ENCODE measurements at places on chromosomes 4 and X.

- H3K4me1 ChIP-seq, result peaks cover 20% of the 10 kb centered on the region
- DNase-seq, result no peak
- no peak overlapping the region for H3K27ac ChIP-seq
- no peaks in the 10 kb centered on the region for H3K27me3 ChIP-seq
Measured at GRCh38 chr4:139768366-139768765, 102.7 kb downstream of the MGST2 start.

- H3K27ac ChIP-seq, result no peak overlapping the region
- no peak for DNase-seq
- no peaks in the 10 kb centered on the region for H3K4me1 ChIP-seq
Measured at GRCh38 chrX:19372547-19373331, 29.0 kb downstream of the PDHA1 start.

DNA sequence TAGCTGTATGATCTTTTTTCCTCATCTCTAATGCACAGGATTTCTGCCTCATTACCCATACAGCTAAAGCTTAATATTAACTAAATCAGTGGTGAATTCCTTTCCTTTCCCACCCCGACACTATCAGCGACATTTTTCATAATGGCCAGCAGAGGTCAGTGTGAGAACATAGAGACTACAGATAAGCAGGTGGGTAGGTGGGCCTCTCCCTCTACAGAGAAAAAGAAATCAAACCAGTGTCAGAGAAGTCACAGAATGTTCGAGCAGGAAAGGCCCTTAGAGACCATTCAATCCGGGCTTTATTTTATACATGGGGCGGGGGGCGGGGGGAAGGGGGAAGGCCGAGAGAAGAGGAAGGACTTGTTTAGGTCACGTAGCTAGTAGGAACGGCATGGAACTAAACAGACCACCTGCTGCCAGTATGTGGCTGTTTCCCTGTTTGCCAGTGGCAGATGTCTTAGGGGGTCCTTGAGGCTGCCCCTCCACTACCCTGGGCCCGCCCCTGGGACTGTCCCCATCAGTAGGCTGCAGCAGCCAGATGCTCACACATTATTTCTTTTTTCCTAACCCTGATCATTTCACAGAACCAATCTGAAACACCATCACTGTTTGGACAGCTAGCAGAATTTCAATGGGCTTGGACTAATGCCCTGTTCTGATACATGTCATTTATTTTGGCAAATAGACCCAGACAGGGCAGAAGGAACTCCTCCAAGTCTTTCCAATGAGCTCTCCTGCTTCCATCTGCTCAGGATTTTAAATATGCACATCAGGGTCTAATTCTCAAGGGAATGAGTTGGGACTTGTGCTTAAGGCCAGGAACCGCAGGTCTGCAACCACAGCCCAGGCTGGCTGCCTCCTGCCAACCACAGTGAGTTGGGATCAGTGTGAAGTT, 133.4 kb downstream of the ATG4A start:
- DNase-seq, result peak; percentile 37
- no peak overlapping the region for H3K4me3 ChIP-seq
- H3K36me3 ChIP-seq, result no peaks in the 10 kb centered on the region
- H3K4me1 ChIP-seq, result no peaks in the 10 kb centered on the region
- peaks cover 2% of the 10 kb centered on the region for H3K27me3 ChIP-seq
- no peak overlapping the region for H3K27ac ChIP-seq

GRCh38 chr4:152422817-152423320, 113.0 kb downstream of the FBXW7 start:
- H3K27ac ChIP-seq, result no peak overlapping the region
- no peaks in the 10 kb centered on the region for H3K4me1 ChIP-seq
- no peak for DNase-seq
- H3K27me3 ChIP-seq, result no peaks in the 10 kb centered on the region

GRCh38 chr4:138958519-138958918, 57.1 kb upstream of the NOCT start:
- peaks cover 3% of the 10 kb centered on the region for H3K4me1 ChIP-seq
- no peaks in the 10 kb centered on the region for H3K36me3 ChIP-seq
- H3K27ac ChIP-seq, result no peak overlapping the region
- no peak for DNase-seq
- no peak overlapping the region for H3K4me3 ChIP-seq
- peaks cover 2% of the 10 kb centered on the region for H3K27me3 ChIP-seq

GRCh38 chr4:13888112-13888511, 260.6 kb upstream of the BOD1L1 start:
- no peaks in the 10 kb centered on the region for H3K27me3 ChIP-seq
- no peaks in the 10 kb centered on the region for H3K36me3 ChIP-seq
- H3K4me3 ChIP-seq, result no peak overlapping the region
- peaks cover 16% of the 10 kb centered on the region for H3K4me1 ChIP-seq

GRCh38 chr4:143411527-143412419, 75.1 kb downstream of the GAB1 start:
- no peaks in the 10 kb centered on the region for H3K36me3 ChIP-seq
- peaks cover 27% of the 10 kb centered on the region for H3K4me1 ChIP-seq
- peak overlapping the region; percentile 59 for H3K27ac ChIP-seq
- H3K4me3 ChIP-seq, result no peak overlapping the region

GRCh38 chr4:80927420-80927819, 103.1 kb upstream of the BMP3 start:
- H3K27me3 ChIP-seq, result no peaks in the 10 kb centered on the region
- DNase-seq, result no peak
- H3K4me1 ChIP-seq, result no peaks in the 10 kb centered on the region
- H3K27ac ChIP-seq, result no peak overlapping the region
- no peaks in the 10 kb centered on the region for H3K36me3 ChIP-seq

DNA sequence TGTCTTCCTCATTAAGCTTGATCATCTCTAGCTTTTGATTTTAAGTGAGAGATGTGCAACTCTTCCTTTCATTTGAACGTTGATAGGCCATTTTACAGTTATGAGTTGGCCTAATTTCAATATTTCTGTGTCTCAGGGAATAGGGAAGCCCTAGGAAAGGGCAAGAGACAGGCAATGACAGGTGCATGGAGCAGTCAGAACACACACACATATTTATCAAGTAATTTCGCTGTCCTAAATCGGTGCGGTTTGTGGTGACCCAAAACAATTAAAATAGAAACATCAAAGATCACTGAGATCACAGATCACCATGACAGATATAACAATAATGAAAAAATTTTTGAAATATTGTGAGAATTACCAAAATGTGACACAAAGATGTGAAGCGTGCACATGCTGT, 87.7 kb upstream of the LSM6 start:
- H3K27me3 ChIP-seq, result peaks cover 7% of the 10 kb centered on the region
- no peak for DNase-seq
- no peaks in the 10 kb centered on the region for H3K4me1 ChIP-seq
- H3K4me3 ChIP-seq, result no peak overlapping the region
- no peak overlapping the region for H3K27ac ChIP-seq

GRCh38 chrX:21658152-21658737, at the start of gene KLHL34:
Gene KLHL34 (minus strand): TSS chrX:21658330. CDS start chrX:21657788, 542 bp downstream.
- H3K4me1 ChIP-seq, result no peaks in the 10 kb centered on the region
- no peak within 1 kb of the TSS for H3K27ac ChIP-seq
- peaks cover 12% of the 10 kb centered on the region for H3K27me3 ChIP-seq
- H3K36me3 ChIP-seq, result no peaks in the 10 kb centered on the region

DNA sequence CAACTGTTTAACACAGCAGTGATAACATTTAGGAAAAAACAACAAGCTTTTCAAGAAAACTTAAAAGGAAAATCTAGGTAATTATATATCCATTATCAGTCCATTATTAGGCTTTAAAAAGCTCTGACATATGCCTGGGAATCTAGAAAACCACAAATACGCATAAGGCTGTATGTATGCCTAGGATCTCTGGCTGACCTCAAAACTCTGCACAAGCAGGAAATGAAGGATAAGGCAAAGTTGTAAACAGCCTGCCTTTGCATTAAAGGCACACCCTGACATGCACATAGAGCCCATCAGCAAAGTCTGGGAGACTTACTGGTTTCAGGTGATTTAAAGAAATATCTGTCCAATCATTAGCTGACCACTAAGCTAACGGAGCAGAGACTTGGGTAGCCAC, 14.0 kb downstream of the TIMP1 start:
- H3K36me3 ChIP-seq, result no peaks in the 10 kb centered on the region
- no peak for DNase-seq
- H3K4me3 ChIP-seq, result no peak overlapping the region
- peaks cover 2% of the 10 kb centered on the region for H3K27me3 ChIP-seq

GRCh38 chrX:46978341-46979291, 66.4 kb downstream of the JADE3 start:
- peak overlapping the region; percentile 97 for H3K27ac ChIP-seq
- no peaks in the 10 kb centered on the region for H3K27me3 ChIP-seq
- peak; percentile 87 for DNase-seq
- H3K4me3 ChIP-seq, result no peak overlapping the region
- H3K4me1 ChIP-seq, result peaks cover 2% of the 10 kb centered on the region

DNA sequence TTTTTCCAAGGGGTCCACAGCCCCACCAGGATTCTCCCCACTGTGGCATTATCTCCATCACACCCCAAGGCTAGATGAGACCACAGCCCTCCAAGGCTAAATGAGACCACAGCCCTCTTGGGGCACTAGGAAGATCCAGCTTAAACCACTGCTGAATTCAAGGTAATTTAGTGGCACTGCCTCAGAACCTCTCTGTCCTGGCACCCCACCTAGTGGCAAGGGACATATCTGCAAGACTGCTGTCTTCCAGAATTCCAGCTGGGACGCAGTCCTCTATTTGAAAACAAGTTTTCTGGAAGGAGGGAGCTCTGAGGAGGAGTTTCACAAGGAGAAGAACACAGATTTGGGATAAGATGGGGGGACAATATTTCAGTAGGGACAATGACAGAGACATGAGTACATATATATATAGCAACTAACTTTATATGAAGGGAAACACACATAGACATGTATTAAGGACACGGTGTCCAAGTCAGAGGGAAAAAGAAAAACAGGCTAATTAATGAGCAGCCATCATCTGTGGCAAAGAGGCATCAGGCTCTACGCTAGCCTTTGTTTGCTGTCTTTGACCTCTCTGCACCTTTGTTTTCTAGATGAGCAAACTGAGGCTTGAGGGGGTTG, 9.3 kb downstream of the CETN2 start:
- peak; percentile 31 for DNase-seq
- H3K4me3 ChIP-seq, result no peak overlapping the region
- no peak overlapping the region for H3K27ac ChIP-seq
- peaks cover 4% of the 10 kb centered on the region for H3K4me1 ChIP-seq

DNA sequence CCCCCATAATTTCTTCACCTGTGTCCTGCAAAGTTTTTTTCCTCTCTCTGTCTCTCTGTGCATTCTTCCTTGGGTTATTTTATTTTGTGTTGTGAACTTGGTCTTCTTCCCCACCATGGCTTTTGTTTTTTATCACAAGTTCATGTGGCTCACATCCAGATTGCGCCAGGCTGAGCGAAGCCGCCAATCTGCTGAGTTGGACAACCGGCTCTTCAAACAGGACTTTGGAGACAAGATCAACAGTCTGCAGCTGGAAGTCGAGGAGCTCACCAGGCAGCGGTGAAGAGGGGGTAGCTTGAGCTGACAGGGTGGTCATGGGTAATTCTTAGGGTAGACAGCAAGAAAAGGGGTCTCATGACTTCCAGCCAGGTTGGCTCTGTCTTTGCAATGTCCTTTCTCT, 46.1 kb downstream of the GRSF1 start:
- peaks cover 8% of the 10 kb centered on the region for H3K4me1 ChIP-seq
- no peak overlapping the region for H3K4me3 ChIP-seq
- peaks cover 4% of the 10 kb centered on the region for H3K36me3 ChIP-seq
- no peak overlapping the region for H3K27ac ChIP-seq
- no peaks in the 10 kb centered on the region for H3K27me3 ChIP-seq

DNA sequence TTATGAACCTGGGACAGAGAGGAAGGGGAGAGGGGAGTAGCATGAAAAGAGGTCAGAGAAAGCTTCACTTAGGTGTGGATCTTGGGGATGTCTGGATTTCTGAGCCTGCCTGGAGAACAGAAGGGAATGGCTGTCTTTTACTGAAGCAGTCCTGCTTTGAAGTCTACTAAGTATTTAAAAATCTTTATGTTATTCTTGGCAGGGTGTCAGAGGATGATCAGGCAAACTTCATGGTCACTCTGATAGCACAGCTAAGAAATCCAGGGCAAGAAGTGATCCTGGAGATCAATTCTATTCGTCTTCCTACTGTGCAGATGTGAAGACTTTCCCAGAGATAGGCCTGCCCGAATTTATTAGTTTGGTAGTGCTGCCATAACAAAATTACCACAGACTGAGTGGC, 464.4 kb upstream of the BOD1L1 start:
- no peak for DNase-seq
- H3K36me3 ChIP-seq, result no peaks in the 10 kb centered on the region
- H3K4me1 ChIP-seq, result no peaks in the 10 kb centered on the region

GRCh38 chrX:80316526-80316925, 103.7 kb upstream of the TENT5D start:
- H3K27me3 ChIP-seq, result no peaks in the 10 kb centered on the region
- no peaks in the 10 kb centered on the region for H3K4me1 ChIP-seq
- DNase-seq, result no peak
- H3K36me3 ChIP-seq, result no peaks in the 10 kb centered on the region
- H3K4me3 ChIP-seq, result no peak overlapping the region

- no peaks in the 10 kb centered on the region for H3K27me3 ChIP-seq
- no peaks in the 10 kb centered on the region for H3K36me3 ChIP-seq
- peak; percentile 88 for DNase-seq
- peaks cover 42% of the 10 kb centered on the region for H3K4me1 ChIP-seq
Measured at GRCh38 chr4:87038837-87039615, 104.2 kb downstream of the AFF1 start.

DNA sequence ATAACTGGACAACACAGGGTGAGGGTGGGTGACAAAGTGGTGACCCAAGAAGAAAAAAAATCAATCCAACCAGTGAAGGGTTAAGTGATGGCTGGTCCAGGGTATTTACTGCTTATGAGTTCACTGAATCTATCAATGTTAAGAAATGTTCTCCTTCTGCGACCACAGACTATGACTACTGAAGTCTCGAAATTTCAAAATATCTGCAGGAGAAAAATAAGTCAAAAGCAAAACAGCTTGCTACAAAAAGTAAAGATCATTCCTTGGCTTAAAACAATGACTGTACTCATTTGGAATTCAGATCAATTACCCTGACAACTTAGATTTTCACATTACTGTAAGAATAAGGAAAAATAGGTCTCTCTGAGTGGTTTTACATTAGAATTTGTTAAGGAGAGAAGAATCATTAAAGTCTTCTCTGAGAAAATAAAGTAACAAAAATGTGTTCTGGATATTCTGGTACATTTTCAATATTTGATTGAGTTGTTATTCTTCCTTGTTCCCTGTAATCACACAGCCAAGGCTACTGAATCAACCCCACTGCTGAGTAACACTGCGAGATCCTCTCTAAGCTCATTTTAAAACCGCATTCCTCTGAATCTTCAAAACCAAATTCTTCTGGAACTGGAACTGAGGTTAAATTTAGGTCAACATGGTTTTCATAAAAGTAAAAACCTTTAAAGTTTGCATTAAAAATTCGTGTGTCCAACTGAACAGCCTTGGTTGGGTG, 22.7 kb downstream of the SMPX start:
- no peak overlapping the region for H3K4me3 ChIP-seq
- no peaks in the 10 kb centered on the region for H3K27me3 ChIP-seq
- no peak for DNase-seq
- H3K27ac ChIP-seq, result no peak overlapping the region

- H3K4me3 ChIP-seq, result no peak overlapping the region
- H3K4me1 ChIP-seq, result no peaks in the 10 kb centered on the region
- no peaks in the 10 kb centered on the region for H3K36me3 ChIP-seq
- no peaks in the 10 kb centered on the region for H3K27me3 ChIP-seq
- no peak overlapping the region for H3K27ac ChIP-seq
Measured at GRCh38 chr4:95217197-95217596, 331.6 kb downstream of the UNC5C start.

GRCh38 chr4:106371161-106371560, 2.6 kb upstream of the GIMD1 start:
- no peaks in the 10 kb centered on the region for H3K36me3 ChIP-seq
- no peaks in the 10 kb centered on the region for H3K27me3 ChIP-seq

GRCh38 chr4:71189471-71189870, 149.3 kb upstream of the SLC4A4 start:
- DNase-seq, result no peak
- no peak overlapping the region for H3K27ac ChIP-seq
- H3K27me3 ChIP-seq, result peaks cover 58% of the 10 kb centered on the region
- H3K4me1 ChIP-seq, result peaks cover 4% of the 10 kb centered on the region
- no peaks in the 10 kb centered on the region for H3K36me3 ChIP-seq
- no peak overlapping the region for H3K4me3 ChIP-seq

All from endothelial cell of umbilical vein (primary cell).